ENCODE measurements at places on chromosomes 1 and 21.

DNA sequence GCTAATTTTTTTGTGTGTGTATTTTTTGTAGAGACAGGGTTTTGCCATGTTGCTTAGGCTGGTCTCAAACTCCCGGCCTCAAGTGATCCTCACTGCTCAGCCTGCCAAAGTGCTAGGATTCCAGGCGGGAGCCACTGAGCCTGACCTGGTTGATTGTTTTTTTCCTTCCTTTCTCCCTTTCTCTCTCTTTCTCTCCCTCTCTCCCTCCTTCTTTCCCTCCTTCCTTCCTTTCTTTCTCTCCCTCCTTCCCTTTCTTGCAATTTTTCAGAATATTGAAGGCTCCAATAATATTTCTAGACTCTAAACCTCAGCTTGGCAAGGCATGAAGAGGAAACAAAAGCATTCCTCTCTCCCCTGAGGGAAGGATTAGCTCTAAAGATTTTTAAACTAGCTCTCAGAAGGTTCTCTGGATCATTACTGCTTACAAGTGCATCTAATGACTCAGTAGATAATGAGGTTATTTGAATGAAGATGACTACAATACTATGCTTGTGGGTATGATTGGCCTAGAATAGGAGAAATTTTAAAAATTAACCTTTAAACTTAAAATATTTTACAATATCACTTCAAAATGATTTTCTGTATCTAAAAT, 68.5 kb upstream of the GADD45A start:
- DNase-seq: no peak

GRCh38 chr1:246000638-246001015, 506.5 kb downstream of the SMYD3 start:
- DNase-seq: peak; percentile 24

- DNase-seq: no peak
Observed at GRCh38 chr1:218123968-218124367, 161.1 kb upstream of the RRP15 start.

DNA sequence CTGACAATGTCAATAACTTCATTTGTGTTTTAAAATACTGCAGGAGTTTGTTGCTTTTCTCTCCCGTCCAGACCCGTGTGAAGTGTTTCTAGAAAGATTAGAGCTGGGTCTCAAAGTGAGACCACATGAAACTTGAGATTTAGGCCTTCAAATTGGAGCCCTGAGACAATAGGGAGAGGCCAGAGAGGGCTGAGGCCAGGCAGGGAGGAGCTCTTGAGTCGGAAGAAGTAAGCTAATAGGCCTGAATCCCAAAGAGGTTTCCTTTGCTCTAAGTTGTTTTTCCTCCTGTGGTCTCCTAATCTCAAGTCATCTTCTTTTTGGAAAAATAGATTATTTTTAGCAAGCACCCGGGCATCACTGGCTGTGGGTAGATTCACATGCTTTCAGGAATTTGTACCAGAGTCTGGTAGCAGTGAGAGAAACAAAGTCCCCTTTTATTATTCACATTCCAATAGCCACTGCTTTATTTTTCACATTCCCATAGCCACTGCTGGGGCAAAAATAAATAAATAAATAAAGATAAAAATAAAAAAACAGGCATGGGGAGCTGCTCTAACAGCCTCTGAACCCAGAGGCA, 25.6 kb downstream of the CD244 start:
- DNase-seq: no peak

DNA sequence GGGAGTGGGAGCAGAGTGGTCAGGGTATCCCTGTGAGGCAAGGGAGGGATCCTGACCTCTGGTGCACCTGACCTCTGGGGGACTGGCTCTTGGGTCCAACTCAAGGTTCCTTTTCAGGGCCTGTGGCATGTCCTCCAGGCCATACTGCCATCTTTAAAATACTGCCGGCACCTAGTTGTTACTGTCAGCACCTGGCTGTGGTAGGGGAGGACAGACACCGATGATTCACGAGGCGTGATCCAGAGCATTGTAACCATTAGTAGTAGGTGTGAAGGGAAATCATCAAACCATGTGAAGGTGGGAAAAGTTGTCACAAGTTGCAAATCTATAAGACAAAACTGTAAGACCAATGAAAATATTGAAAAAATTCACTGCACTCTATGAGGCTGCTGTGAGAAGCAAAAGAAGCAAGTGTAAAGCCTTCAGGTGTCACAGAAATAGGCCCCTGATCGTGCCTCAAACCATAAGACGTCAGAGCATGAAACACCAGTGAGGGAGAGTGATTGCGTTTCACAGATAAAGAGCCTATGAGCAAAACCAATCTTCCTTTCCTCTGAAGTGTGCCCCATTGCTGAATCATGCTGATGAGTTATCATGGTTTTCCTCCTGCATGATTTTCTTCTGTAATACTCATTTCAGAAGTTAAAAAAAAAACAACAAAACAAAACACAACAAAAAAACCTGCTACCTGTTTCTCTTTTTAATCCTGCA, 55.3 kb downstream of the CDC7 start:
- peak; percentile 84 for DNase-seq

- no peak for DNase-seq
Observed at GRCh38 chr1:226111883-226112261, 49.4 kb downstream of the H3-3A start.

- DNase-seq: peak; percentile 42
Observed at GRCh38 chr1:15430787-15431570, 7.3 kb upstream of the CTRC start.

DNA sequence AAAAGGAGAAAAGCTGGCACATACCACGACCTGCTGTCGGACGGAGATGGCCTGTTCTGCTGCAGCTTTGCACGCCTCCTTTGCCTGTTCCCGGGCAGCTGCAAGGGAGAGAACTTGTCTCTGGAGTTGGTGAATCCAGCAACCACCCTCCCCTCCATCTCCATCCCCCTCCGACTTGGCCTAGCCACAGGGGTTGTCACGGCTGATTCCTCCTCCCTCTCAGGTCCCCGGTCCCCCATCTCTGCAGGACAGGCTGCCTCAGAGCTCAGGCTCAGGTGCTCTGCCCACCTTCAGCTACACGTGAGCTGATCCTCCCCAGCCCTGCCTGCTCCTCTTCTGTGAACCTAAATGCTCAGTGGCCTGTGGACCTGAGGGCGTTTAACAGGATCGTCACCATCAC, 11.1 kb upstream of the SRM start:
- DNase-seq: no peak

GRCh38 chr1:167599957-167600581, 30.0 kb upstream of the RCSD1 start:
- DNase-seq: peak; percentile 26

DNA sequence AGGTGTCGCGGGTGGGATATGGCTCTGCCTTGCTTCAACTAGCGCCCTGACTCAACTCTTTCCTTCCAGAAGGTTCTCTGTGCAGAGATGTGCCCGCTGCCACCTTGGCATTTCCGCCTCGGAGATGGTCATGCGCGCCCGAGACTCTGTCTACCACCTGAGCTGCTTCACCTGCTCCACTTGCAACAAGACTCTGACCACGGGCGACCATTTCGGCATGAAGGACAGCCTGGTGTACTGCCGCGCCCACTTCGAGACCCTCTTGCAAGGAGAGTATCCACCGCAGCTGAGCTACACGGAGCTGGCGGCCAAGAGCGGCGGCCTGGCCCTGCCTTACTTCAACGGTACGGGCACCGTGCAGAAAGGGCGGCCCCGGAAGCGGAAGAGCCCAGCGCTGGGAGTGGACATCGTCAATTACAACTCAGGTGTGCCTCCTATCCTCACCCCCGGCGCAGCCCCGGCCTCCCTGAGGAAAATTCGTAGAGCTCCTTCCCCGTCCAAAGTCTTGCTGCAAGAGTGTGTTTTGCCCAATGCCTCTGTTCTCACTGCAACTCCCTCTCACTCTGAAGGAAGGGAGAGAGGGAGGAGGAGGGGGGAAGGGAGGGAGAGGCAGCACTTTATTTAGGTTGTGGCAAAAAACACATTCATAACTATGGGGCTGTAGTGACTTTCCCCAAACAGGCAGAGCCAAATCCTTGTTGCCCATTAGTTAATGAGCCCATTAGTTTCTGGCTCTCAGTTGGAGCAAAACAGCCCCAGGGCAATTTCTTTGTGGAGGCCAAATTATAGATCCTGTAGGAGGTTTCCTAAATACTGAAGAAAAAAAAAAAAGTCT, 4.3 kb downstream of the LHX9 start:
- no peak for DNase-seq

DNA sequence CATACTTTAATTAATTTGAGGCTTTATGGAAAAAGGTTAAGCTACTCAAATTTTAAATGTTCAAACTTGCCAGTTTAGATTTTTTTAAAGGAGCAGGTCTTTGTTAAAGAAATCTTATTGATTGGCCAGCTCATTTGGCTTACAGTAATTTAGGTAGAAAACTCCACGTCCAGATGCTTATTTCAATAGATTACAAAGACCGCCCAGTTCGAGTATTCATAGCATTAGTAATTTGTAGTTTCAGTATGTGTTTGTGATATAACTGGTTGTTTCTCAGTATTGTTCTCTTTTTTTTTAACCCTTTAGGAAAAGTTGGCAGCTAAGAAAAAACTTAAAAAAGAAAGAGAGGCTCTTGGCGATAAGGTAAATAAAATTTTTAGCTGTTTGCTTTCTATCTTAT, 1.6 kb downstream of the RPF1 start:
- DNase-seq: no peak

DNA sequence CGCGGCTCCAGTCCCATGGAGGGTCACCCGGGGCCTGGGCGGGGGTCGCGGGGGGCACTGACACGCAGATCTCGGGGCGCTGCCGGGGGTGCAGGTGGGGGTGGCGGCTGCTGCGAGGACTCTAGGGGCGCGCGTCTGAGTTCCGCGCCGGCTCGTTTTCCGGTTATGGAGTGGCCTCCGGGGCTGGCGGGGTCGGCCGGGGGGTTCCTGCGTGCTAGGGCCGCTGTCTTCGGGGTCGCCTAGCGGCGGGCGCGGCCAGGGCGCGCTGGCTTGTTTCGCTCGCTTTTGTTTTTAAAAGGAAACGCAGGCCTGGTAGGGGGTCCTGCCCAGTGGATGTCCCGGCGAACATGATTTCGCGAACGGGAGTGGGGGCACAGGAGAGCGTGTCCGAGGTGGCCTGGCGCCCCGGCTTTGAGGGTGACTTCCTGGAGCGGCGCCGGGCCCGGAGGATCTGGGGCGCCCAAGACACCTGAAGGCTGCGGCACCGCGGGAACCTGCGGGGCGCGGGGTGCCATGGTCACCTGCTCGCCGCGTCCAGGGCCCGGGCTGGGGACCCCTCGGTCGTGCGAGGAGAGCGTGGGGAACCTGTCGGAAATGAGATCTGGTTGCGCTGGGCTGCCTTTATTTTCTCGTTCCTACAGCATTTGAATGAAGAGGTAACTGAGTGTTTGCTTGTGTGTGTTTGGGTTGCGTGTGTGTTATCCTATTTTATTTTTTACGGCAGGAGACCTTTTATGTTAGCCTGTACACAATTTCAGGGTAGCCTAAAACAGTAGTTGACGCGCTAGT, 618 bp downstream of the ETS2 start:
- DNase-seq: no peak

DNA sequence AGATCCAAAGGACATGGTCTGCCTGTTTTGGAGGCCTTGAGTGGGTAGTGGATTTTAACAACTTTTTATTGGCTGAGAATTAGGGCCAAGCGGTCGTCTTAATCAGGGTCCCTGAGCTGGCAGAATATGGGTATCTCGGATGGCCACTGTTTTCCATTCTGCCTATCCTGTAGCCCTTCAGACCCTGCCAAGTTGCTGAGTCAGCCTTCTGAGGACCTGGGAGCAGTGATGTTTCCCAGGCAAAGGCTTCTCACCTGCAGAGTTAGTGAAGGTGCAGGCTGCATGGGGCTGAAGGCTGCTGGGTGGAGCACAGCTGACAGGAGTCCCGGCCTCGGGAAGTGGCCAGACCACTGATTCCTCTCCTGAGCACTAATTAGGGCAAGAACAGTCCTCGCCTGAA, 11.4 kb downstream of the RASSF5 start:
- DNase-seq: no peak

- no peak for DNase-seq
Observed at GRCh38 chr1:86965827-86966182, 51.4 kb downstream of the HS2ST1 start.

GRCh38 chr21:38849776-38850175, 44.0 kb downstream of the ETS2 start:
- DNase-seq: no peak

GRCh38 chr1:175673371-175674150, 69.8 kb downstream of the TNR start:
- DNase-seq: no peak

- DNase-seq: no peak
Observed at GRCh38 chr1:34889705-34890104, 30.2 kb upstream of the SMIM12 start.

DNA sequence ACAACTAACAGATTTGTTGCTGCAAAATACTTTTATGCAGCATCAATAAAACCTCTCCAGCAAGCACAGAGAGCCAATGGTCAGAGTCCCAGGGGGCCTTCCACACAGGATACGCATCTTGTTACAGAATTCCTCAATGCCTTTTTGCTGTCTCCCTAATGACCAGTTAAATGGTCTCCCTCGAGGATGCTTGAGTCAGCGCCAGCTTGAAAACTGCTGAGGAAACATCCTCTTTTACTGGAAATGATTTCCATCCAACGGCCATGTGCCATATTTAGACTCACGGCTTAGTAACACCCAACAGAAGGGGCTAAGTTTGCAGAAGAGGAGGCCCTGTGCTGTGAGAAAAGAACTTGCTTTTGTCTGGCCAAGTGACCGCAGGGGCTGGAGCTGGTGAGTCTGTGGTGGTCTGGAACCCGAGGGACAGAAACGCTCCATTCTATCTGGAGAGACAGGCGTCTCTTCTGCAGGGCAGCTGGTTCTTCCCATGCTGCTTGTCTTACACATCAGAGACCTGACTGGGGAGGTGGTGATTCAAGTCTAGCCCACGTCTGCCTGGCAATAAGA, 496.4 kb downstream of the SETD4 start:
- peak; percentile 100 for DNase-seq

DNA sequence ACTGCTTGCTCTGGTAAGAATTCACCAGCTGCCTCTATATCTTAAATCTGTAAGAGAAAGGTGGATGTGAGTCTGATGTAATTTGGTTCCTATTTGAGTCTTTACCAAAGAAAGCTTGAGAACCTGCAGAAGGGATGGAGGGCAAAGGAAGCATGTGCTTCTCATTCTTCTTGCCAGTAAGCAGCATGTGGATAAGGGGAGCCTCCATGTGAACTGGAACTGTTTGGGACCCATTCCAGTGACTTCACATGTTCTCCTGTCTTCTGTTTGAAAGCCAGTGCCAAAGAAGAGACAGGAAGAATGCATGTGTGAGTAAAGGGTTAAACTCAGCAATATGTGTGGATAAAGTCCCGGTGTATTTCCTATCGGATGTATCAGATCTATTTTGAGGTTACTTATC, 119.6 kb upstream of the ADGRL2 start:
- no peak for DNase-seq

DNA sequence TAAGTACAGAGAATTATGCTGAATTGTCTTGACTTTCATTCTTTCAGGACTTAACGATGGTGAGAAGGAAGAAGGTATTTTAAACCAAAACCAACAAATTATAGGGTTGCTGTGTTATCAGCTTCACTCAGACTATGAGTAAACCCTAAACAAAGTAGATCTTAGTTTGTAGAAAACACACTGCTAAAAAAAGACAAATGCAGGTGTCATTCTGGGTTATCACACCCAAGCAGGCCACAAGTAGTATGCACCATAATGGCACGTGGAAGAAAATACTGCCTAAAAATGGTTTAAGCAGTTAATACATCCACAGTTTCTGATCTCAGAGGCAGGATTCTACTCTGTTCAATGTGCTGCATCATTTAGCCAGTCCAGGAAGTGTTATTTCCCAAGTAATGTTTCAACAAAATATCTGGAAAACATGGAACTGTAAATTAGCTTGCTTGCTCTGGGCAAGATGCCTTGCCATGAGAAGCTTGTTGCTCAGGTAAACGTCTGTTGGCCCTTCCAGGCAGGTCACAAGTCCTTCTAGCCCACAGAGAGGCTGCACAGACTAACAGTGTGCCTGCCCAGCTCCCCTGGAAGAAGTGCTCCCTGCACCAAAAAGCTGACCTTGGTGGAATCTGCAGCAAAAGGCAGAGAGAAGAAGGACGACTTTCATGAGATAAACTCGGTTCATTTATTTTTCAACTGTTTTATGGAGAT, 4.1 kb downstream of the DIPK1A start:
- DNase-seq: no peak
